ENCODE measurements at places on chromosomes 5 and 9.
A peak's percentile ranks its signal among the peaks of the same experiment; 100 is the strongest.

- peak; percentile 68 for DNase-seq
These were observed 596 bp downstream of the IRF1 start for GRCh38 chr5:132489871-132490483.

DNA sequence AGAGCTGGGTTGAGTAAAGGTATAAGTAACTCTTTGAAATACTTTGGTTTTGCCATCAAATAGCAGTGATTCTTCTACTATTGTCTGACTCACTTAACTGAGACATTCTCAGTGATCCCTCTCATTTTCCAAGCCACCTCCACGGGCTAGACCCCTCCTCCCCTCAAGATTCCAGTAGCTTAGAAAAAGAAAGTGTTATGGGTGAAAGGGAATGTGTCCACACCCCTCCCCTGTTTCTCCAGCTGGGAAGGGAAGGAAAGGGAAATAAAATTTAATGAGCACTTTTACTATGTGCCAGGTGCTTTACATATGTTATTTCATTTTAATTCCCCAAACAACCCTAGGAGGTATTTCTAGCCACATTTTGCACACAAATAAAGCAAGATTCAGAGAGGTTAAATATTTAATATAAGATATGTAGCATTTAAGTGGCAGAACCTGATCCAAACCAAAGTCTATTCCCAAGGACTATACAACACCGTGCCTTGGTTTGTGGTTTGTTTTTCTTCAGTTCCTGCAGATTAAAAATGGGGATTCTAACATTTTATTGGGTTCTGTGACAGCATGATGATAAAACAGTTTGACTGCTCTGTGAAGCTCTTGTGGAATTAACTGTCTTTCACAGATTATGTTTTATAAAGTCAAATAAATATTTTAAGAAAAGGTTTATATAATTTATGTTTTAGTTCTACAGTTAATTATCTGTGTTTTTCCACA is 135.9 kb downstream of the ZSWIM6 start:
- DNase-seq: no peak

GRCh38 chr9:36976371-36977030 is 57.6 kb downstream of the PAX5 start:
- no peak for DNase-seq

DNA sequence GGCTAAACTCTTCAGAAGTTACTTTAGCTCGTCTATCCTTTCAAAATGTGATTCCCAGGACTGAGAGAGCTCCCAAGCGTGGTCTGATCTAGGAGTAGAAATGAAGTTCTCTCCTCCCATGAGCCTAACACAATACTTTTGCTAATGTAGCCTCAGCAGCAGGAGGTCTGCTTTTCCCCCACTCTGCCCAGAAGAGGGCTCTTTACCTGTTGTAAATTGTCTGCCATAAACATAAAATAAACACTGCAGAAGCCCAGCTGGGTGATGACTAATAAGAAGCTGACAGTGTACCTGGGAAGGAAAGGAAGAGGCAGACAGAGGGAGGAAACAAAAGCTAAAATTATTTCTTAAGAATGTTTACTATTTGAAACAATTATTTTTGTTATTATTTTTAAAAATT is 15.4 kb downstream of the SLC36A3 start:
- no peak for DNase-seq

DNA sequence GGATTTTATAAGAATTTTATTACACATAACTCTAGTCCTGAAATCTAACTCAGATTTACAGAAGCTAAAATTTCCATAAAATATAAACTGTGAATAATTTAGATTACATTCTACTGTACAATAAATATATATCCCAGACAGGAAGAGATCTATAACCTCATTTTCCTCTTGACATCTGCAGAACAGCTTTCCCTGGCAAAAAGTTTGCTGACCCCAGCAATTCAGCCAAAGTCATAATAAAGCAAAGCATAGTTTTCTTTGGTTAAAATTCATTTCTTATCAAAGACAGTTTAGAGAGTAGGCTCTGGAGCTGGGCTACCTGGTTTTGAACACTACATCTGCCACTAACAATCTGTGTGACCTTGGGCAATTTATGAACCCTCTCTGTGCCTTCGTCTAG is 372.5 kb downstream of the CAAP1 start:
- no peak for DNase-seq

DNA sequence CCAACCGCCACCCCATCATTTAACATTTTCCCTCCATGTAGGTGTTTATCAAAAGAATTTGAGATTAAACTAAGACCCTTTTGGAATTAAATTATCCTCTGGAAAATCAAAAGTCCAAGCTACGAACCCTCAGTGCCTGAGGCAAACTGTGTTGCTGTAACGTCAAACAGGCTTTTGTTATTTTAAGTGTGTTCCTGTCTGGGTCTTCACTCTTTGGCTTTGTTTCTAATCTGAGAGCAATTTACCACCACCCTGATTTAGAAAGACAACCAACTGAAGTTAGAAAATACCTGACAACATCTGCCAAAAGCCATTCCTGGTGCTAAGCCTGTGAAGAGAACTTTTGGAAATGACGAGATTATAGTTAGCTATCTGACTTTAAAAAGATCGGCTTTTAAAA is 199.9 kb downstream of the DIRAS2 start:
- DNase-seq: no peak

DNA sequence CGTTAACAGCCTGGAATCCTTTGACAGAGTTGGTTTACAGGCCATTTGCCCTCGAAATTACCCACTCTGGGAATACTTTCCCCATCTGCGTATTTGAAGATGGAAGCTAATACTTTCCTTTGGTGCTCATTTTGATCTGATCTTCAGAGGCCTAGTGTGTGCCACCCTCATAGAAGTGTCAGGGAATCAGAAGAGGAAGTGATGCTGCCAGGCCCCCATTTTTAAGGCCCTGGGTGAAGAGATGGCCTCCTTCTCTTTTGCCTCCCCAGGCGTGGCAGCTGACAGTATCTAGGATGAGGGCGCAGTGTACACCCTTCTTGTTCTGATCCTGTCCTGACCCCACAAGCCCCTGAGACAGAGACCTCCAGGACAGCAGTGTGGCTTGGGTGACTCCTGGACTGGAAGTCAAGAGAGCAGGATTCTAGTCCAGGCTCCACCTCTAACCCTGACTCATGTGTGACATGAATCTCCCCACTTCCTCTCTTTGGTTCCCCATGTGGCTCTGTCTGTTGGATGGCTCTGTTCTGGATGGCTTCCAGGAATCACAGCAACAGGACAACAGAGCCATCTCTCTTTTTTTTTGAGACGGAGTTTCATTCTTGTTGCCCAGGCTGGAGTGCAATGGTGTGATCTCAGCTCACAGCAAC is 27.8 kb downstream of the CSF1R start:
- no peak for DNase-seq

- DNase-seq: no peak
These were observed 499.1 kb upstream of the MPDZ start for GRCh38 chr9:13778631-13779030.

GRCh38 chr9:20473515-20474013 is 148.7 kb downstream of the MLLT3 start:
- DNase-seq: no peak

- no peak for DNase-seq
These were observed 67.5 kb upstream of the PIK3R1 start for GRCh38 chr5:68148096-68148495.

- DNase-seq: peak; percentile 88
These were observed 11.5 kb downstream of the SMIM3 start for GRCh38 chr5:150789943-150790611.

GRCh38 chr9:120625222-120625621 is 45.3 kb upstream of the CDK5RAP2 start:
- DNase-seq: no peak

DNA sequence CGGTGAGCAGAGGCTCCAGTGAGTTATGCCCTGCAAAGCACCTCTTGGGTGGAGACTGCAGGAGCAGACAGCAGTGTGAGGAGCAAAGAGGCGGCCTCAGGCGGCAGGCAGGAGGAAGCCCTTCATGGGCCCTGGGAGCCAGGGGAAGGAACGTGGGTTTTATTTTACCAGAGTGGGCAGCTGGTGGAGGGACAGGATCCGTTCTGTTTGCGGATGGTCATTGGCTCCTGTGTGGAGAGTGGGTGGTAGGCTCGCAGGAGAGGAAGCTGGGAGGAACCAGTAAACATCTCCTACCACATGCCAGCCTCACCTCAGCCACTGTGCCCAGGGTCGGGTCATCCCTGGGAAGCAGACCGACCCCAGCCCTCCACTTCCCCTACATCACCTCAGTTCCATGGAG is 24.4 kb downstream of the HNRNPH1 start:
- no peak for DNase-seq

DNA sequence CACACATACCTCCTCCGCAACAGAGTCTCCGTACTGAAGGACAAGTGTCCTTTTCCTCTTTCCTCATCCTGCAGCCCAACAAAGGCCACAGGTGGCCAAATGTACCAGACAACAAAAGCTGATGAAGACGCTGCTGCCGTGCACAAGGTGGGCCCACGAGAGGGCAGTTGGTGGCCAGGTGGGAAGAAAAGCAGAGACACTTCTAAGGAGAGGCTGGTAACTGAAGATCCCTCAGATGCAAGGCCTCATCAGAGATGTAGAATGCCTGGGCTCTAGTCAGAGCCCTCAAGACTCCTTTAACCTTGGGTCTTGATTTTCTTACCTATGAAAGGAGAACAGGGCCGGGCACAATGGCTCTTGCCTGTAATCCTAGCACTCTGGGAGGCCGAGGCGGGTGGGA is 75.7 kb downstream of the NRG2 start:
- no peak for DNase-seq

- DNase-seq: no peak
These were observed 241.7 kb upstream of the PANK3 start for GRCh38 chr5:168820874-168821273.

- DNase-seq: no peak
These were observed 41.8 kb upstream of the FCN2 start for GRCh38 chr9:134838651-134839454.

GRCh38 chr9:126463426-126463825 is 136.8 kb downstream of the MVB12B start:
- DNase-seq: no peak

DNA sequence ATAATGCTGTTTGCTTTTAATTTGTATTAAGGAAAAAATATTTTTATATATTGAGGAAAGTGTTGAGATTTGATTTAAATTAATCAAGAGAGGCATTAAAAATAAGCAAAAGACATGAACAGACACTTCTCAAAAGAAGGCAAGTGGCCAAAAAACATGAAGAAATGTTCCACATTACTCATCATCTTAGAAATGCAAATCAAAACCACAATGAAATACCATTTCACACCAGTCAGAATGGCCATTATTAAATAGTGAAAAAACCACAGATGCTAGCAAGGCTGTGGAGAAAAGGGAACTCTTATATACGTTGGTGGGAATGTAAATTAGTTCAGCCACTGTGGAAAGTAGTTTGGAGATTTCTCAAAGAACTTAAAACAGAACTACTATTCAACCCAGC is 45.9 kb downstream of the RANBP17 start:
- DNase-seq: no peak

DNA sequence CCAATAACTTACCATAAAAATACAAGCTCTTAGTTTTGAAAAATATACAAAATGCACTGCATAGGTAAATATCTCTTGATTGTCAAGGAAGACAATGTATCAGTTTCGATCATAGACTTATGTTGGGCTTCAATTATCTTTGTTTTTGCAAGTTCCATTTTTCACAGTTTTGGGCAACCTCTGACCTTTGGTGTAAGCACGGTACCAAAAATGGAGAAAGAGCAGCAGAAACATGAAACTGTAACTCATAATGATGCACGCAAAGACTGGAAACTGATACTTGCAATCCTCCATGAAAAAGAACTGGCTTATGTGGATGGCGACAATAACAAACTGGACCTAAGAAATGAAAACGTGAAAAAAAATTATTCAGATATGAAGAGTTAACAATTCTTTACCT is 54.5 kb upstream of the DEPDC1B start:
- no peak for DNase-seq

- no peak for DNase-seq
These were observed 216.8 kb upstream of the PIK3R1 start for GRCh38 chr5:67998709-67999261.

DNA sequence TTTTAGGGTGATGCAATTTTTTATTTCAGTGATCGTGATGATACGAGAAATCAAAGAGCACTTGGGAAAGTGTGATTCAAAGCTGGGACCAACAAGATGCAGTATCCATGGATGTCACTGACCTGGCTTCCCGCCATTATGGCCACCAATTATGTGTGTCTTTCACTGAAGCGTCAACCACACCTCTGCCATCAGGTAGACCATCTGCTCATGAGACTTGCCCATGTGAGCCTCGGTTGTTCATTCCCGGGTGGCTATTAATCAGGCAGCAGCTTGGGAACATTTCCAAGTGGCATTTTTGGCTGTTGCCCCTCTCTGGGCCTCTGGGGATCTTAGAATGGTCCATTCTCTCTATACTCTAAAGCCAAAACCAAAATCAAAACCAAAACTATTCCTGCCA is 436.0 kb upstream of the ADAMTSL1 start:
- no peak for DNase-seq
